ENCODE measurements at places on chromosomes 2 and 18.

GRCh38 chr2:207149249-207150213, 16.2 kb downstream of the KLF7 start:
- DNase-seq = no peak

- DNase-seq = no peak
These were observed 51.2 kb downstream of the FAM124B start for GRCh38 chr2:224350703-224351102.

DNA sequence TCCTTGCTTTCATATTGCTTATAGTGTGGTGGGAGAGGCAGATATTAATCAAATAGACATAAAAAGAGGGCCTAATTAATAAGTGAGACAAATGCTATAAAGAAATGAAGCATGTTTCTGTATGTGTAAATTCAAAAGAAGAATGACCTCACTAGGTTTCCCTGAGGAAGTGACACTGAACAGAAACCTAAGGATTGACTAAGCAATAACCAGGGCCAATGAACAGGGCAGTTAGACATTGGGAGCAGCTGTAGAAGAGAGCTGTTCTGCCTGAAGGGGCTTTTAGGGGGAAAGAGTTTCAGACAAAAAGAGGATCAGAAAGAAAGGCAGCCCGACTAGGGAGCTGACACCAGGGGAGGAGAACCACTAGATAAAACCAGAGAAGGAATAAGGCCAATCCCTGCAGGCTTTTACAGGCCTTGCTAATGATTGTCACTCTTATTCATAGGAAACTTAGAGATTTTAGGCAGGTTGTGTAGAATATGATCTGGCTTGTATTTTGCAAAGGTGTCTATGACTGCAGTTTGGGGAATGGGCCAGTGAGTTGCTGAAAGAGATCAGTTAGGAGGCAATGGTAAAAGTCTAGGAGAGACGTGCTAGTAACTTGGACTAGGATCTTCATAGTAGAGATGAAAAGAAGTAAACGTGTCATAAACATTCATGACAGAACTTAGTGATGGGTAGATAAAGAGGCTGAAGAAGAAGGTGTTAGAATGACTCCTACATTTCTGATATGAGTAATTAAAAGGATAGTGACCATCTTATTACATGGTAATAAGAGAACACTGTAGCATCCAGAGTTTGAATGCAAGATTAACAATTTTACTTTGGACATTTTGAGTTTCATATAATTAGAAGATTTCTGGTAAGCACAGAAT, 26.8 kb upstream of the NABP1 start:
- DNase-seq = no peak

DNA sequence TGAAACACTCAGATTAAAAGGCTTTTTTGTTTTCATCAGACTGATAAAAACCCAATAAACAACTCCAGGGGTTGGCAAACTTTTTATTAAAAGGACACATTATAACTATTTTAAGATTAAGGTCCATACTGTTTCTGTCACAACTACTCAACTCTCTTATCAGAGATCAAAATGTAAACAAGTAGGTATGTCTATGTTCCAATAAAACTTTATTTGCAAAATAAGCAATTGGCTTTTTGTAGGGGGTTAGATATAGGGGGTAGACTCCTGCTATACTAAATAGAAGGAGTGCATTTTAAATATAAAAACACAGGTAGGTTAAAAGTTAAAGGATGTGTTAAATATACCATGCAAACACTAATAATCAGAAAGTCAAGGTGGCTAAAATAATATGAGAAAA, 174.0 kb downstream of the MBD5 start:
- DNase-seq = no peak

- DNase-seq = no peak
These were observed 142.4 kb upstream of the ALPP start for GRCh38 chr2:232236200-232236599.

DNA sequence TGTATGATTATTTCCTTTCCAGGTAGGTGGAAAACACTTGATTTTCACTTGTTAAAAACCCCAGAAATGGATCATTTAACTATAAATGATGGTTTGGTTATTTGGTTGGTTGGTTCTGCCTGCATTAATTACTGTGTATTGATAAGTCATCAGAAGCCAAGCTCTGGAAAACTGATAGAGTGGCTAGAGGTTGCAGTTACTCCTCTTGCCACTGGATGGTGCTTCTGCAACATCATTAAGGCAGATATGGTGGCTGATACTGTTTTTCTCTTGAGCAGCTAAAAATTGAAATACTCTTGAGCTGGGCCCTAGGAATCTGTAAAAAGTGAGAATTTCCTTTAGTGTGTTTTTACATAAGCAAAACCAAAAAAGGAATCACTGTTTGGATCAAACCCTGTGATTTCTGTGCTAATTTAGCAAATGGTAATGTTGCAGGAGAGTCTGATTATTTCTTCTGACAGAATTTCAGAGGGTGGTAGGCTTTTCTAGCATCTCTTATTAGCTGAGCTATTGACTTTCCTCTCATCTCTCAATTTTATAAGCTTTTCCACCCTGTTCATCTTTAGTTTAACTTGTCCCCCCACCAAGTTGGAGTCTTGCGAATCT, 54.3 kb downstream of the RAB10 start:
- no peak for DNase-seq

GRCh38 chr18:36372903-36373311, 75.4 kb downstream of the FHOD3 start:
- no peak for DNase-seq

DNA sequence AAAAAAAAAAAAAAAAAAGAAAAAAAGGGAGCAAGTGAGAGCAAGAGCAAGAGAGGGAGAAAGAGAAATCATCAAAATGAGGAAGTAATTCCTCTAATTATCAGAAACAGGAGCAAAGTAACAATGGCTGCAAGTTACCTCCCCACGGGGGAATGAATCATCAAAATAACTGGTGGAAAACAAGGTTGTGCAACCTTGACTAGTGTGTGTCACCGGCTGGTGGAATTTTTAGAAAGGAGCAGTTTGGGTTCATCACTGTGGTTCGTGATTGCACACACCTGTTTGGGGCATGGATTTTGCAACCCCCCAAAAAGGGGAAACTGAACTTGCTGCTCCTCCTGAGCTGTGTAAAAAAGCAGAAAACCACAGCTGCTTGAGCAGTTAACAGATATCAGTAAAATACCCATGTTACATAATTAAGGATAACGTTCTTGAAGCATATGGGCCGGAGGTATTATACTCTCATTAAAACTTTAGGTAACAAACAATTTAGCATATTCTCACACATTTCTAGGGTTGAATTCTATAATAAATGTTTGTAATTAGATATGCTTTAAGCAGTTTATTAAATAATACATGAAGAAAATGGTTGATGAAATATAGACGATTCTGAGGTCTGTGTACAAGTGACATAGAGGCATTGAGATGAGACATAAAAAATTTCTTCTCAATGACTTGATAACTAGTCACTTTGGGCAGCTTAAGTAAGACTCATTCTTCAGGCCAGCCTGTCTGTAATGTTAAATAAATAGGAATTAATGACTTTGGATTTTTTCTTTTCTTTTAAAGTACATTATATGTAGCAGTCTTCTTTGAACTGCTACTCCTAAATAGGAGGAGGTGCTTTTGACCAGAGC, 184.2 kb upstream of the ZEB2 start:
- DNase-seq = no peak

DNA sequence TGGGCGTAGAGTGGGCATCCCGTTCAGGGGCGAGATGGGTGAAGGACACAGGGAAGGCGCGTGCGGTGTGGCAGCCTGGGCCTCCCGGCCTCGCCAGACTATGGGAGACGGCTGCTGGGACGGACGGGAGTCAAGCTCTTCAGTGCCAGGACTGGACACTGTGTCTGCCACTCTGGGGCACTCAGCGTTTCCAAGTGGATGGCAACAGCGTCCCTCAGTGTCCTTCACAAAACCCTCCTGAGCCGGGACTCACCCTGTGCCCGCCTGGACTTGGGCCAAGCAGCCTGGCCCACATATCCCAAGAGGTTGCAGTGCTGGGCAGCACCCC, 16.3 kb upstream of the BOK start:
- DNase-seq = no peak

DNA sequence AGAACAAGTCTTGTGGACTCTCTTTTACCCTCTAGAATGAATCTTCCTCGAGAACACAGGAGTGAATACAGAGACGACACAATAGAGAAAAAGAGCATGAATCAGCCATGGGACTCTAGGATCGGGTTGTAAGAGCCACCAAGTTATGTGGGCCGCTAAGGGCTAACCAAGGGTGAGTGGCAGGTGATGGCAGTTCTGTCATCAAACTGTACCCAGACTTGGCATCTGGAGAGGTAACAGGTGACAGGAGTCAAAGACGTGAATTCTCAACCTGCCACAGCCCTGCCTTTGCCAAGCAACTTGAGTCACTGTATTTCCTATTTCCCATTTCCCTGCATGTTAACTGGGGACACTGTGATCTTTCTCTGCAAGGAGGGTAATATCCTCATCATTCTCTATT, 11.2 kb downstream of the SERPINE2 start:
- no peak for DNase-seq

DNA sequence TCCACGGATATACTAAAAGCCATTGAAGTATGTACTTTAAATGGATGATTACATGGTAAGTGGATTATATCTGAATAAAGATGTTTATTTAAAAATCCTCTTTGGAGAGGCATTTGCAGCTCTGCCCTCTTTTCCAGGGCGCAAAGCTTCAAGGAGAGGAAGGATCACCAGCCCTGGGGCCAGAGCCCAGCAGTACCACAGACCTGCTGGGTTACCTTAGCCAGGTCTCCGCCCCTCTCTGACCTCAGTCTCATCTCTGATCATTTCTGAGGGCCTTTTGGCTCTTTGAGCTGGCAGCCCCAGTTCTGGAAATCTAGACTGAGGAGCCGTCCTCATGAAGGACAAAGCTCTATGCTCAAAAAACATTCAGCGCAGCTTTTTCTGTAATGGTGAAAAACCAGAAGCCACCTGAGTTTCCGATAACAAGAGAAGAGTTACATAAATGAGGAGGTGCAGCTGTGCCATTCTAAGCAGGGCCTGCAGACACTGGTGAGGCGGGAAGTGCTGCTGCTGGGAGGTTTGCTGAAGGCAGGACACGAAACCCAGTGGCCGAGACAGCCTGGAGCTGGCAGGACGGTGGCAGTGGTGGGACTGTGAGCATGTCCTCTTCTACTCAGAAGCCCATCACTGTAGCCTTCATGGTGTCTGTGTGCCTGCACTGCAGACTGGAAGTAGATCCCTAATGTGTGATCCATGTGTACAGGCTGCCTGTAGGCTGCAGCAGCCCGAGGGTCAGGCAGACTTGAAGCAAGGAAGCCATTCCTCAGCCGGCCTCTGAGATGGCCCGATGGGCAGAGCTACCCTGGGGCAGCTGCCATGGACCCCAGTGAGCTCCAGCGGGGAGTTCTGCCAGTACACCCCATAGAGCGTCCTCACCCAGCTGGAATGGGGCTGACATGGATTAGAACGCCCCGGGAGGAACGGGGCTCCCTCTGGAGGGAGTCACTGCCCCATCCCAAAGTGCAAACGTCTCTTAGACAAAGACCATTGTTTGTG, 27.7 kb downstream of the ADRA2B start:
- no peak for DNase-seq

DNA sequence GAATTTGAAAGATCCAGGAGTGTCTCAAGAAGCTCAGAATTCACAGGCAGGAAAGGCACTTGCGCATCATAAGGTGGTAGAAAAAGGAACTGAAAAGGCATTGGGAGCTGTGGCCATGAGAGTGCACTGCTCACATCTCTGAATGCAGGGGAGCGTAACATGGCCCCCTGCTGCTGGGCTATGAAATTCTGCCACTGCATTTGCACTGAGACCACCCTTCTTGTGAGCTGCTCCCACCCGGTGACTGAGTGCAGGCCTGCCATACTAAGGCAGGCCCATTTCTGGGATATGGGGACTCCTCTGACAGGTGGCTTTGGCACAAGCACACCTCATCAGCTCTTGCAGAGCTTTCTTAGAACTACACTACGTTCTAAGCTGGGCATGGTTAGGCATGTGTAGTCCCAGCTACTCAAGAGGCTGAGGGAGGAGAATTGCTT, 25.3 kb upstream of the STARD7 start:
- no peak for DNase-seq

- no peak for DNase-seq
These were observed 32.7 kb downstream of the GLI2 start for GRCh38 chr2:120768112-120769048.

GRCh38 chr2:128651000-128651399, 332.3 kb upstream of the HS6ST1 start:
- DNase-seq = no peak

GRCh38 chr2:10326151-10326616, 23.5 kb downstream of the HPCAL1 start:
- DNase-seq = no peak

DNA sequence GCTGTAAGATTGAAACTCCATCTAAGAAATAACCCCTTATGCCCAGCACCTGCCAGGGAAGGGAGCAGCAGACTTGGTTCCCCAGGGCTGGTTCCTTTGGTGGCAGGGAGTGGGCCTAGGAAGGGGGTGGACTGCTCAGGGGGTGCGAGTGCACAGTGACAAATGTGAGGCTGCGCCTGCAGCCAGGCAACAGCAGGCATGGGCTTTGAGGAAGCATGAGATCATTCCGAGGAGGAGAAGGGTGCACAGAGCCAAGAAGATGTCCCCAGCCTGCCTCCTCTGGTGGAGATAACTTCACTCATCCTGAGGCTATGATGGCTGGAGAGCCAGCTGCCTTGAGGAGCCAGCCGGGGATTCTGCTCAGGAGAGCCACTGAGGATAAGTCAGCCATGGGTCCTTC, 158.0 kb downstream of the CAPN13 start:
- DNase-seq = no peak

GRCh38 chr2:142980246-142981068, 103.0 kb downstream of the KYNU start:
- DNase-seq = no peak

DNA sequence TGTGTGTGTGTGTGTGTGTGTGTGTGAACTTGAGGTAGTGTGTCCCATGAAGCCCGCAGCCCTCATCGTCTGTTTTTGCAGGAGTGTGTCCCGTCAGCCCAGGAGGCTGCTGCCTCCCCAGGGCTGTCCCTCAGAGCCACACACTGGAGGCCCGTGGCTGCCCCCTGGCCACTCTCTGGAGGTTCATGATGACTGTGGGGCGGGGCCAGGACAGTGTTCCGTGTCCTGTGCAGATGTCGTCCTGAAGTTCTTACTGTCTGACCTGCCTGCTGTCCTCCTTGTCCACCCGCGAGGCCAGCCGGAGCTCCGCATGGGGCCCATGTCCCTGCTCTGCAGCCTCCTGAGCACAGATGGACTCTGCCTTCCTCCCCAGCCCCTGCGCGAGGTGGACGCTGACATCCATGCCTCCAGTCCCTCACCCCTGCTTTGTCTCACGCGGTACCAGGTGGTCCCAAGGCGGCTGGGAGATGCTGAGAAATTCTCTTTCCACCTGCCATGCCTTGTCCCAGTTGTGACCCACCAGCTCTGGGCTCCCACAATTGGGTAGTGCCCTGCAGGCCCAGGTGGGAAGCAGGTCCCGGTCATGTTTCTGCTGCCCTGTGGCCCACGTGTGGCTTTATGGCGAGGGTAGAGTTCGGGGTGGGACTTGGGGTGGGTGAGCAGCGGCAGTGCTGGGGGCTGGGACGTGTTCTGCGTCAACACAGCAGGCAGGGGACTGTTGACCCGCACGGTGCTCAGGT, 92.8 kb downstream of the NFATC1 start:
- no peak for DNase-seq

- no peak for DNase-seq
These were observed 157.5 kb upstream of the ID2 start for GRCh38 chr2:8524388-8524787.

DNA sequence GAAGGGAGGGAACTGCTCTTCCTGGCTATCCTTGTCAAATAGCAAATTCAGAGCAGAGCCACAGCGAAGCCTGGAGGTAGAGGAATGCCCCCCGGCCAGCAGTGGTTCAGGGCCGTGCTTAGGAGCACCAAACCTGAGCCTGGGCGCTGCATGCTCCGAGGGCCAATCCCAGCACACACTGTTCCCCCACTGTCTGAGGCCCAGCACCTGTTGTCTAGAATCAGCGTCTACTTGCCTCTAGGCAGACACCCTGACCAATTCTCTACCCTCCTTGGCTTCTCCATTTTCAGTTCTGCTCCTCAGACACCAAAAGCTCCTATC, 177.6 kb upstream of the PKDCC start:
- DNase-seq = no peak

Data from activated gamma-delta T cell treated with anti-CD3 and anti-CD28 coated beads, Interleukin-2, amount 50 U/mL, for 16 hours (primary cell).